ENCODE measurements at places on chromosomes 1 and 21. TPM values are rescaled to one million over a fixed set of nuclear protein-coding genes. Genes with fewer than 3 reads are reported as not detected.

Gene FNDC10
- total RNA-seq, result 24.8 TPM

Gene FMN2
- total RNA-seq, result 3.5 TPM

Gene CSF3R
- not detected for total RNA-seq

Gene GUCA2A
- not detected for total RNA-seq

Gene CD84
- total RNA-seq, result not detected

Gene VHLL
- not detected for total RNA-seq

Gene SPRR5
- total RNA-seq, result not detected

Gene LCE1E
- total RNA-seq, result not detected

Gene B3GALT2
- 7.6 TPM for total RNA-seq

Gene HECTD3
- 43.6 TPM for total RNA-seq

Gene MTARC2
- total RNA-seq, result 21.3 TPM

Gene KRTAP12-2
- not detected for total RNA-seq

Gene LCE3D
- total RNA-seq, result not detected

Gene MAP1LC3C
- 0.65 TPM for total RNA-seq

Gene USP24
- total RNA-seq, result 25.8 TPM

Gene RAB42
- total RNA-seq, result 1.3 TPM

Gene AMY1B
- total RNA-seq, result not detected

Gene FAM110D
- 0.23 TPM for total RNA-seq

Gene UBL4B
- total RNA-seq, result not detected

Gene WDR64
- not detected for total RNA-seq

Gene C1QTNF12
- total RNA-seq, result 1.3 TPM

Gene ZNF593OS
- total RNA-seq, result not detected

Gene RNF115
- total RNA-seq, result 13.0 TPM
